Fibroblast of skin of left biceps (primary cell): ENCODE measurements at places on chromosomes 6 and 20.

DNA sequence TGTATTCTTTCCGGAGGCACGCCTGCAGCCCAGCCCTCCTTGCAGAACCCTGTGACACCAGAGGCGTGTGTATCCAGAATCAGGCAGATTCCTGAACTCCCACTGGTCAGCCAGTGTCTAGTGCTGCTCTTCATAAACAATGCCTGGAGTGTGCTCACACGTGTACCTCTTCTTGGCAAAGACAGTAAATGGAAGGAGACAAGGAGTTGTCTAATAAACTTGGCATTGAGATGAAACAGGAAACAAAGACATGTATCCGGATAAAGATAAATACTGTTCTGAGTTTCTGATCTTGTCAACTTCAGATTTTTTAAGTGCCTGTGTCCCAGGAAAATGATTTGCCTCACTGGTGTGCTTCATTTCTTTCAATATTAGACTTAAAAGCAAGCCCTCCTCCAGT, 1.7 kb downstream of the RPS6KA2 start:
- no peak for DNase-seq

- DNase-seq = no peak
Measured at GRCh38 chr6:119129968-119130484, 51.6 kb upstream of the FAM184A start.

DNA sequence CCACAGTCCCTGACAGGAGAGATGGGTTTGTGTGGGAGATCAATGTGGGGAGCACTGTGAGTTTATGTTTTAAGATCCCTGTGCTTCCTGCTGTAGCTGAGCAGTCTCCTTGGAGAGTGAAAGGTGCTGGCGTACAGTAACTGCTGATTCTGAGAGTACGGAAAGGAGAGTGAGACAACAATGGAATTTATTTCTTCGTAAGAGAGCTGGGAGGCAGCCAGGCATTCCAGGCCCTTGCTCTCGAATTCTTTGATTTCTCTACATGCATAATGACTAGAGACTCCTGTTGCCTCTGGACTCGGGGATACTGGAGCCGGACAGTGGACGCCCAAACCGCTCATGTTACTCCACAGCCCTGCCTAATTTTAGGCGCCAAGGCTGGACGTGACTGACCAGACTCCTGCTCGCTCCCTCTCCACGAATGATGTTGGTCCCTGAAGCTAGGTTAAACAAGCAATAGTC, 131.0 kb upstream of the PHACTR1 start:
- no peak for DNase-seq

GRCh38 chr20:48474022-48474421, 353.8 kb downstream of the PREX1 start:
- no peak for DNase-seq

- DNase-seq = no peak
Measured at GRCh38 chr6:158388727-158389126, 76.5 kb downstream of the TULP4 start.

GRCh38 chr20:48739395-48740291, 88.2 kb downstream of the PREX1 start:
- no peak for DNase-seq

- DNase-seq = no peak
Measured at GRCh38 chr20:23679133-23680092, 9.4 kb downstream of the CST4 start.

GRCh38 chr6:81731814-81732213, 20.7 kb downstream of the TENT5A start:
- DNase-seq = peak; percentile 36

- no peak for DNase-seq
Measured at GRCh38 chr6:129269076-129269475, 386.1 kb downstream of the LAMA2 start.

GRCh38 chr20:52800734-52801627, 171.2 kb upstream of the TSHZ2 start:
- DNase-seq = no peak

GRCh38 chr6:104600639-104600931, 259.1 kb downstream of the HACE1 start:
- DNase-seq = no peak
